GM23338 (cell line): ENCODE measurements at places on chromosomes 1 and 21.
A peak's percentile ranks its signal among the peaks of the same experiment; 100 is the strongest.

- no peaks in the 10 kb centered on the region for H3K27me3 ChIP-seq
- H3K4me1 ChIP-seq, result peaks cover 2% of the 10 kb centered on the region; the same call in 1 of the 2 replicates
- DNase-seq, result no peak
- no peak overlapping the region for H3K27ac ChIP-seq
Observed at GRCh38 chr1:198153103-198153502, 3.7 kb upstream of the NEK7 start.

- H3K4me1 ChIP-seq, result no peaks in the 10 kb centered on the region
- DNase-seq, result no peak
- no peak overlapping the region for H3K27ac ChIP-seq
Observed at GRCh38 chr21:46465651-46466050, 7.0 kb downstream of the DIP2A start.

GRCh38 chr1:205842229-205842628 is 7.7 kb downstream of the PM20D1 start:
- H3K36me3 ChIP-seq, result no peaks in the 10 kb centered on the region
- H3K4me3 ChIP-seq, result no peak overlapping the region
- H3K27ac ChIP-seq, result no peak overlapping the region
- DNase-seq, result no peak
- no peaks in the 10 kb centered on the region for H3K27me3 ChIP-seq

DNA sequence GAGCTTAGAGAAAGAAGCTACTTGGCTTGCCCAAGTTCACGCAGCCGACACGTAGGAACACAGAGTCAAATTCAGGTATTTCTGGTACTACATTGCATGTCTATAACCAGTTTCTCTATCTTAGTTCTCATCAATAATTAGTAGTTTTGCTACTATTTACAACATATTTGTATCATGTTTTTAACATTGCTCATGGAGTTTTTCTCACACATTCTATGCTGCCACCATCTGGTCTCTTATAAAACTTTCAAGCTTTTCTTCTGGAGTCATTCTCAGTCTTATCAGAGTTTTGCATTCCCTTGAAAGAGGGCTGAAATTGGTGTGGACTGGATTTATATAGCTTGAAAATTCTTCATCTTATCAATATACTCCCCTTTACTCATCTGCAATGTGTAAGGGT is 118.8 kb upstream of the PALMD start:
- no peaks in the 10 kb centered on the region for H3K27me3 ChIP-seq
- H3K27ac ChIP-seq, result no peak overlapping the region
- H3K36me3 ChIP-seq, result no peaks in the 10 kb centered on the region
- no peak overlapping the region for H3K4me3 ChIP-seq
- H3K4me1 ChIP-seq, result peaks cover 17% of the 10 kb centered on the region
- DNase-seq, result peak; percentile 46

DNA sequence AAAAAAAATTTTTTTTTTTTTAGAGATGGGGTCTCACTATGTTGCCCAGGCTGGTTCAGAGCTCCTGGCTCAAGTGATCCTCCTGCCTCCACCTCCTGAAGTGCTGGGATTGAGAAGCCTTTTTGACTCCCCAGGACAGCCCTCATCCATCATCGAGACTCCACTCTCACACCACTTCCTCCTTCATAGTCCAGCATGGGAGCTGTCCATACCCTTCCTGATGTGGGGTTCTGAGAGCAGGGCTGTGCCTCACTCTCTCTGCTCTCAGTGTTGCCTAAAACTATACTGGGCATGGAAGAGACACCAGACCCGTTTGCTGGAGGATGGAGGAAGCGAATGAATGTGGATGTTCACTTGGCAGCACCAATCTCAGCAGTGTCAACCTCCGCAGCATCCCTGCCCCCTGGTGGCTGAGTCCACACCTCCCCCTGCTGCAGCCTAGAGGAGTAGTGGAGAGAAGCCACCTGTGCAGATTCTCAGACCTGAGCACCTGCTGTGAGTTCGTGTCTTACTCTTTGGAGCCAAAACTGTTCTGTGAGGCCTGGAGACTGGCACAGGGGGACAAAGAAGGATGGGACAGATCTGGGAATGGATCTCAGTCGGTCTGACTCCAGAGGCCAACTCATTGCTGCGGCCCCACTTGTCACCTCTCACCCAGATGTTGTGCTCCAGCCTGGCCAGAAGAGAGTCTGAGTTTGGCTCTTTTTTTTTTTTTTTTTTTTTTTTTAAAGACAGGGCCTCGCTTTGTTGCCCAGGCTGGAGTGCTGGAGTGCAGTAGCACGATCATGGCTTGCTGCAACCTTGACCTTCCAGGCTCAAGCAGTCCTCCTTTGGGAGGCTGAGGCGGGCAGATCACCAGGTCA is 17.7 kb downstream of the TINAGL1 start:
- peaks cover 4% of the 10 kb centered on the region; the same call in 1 of the 2 replicates for H3K4me1 ChIP-seq
- DNase-seq, result peak; percentile 94
- no peak overlapping the region for H3K27ac ChIP-seq
- H3K27me3 ChIP-seq, result peaks cover 10% of the 10 kb centered on the region
- no peaks in the 10 kb centered on the region for H3K36me3 ChIP-seq
- no peak overlapping the region for H3K4me3 ChIP-seq

DNA sequence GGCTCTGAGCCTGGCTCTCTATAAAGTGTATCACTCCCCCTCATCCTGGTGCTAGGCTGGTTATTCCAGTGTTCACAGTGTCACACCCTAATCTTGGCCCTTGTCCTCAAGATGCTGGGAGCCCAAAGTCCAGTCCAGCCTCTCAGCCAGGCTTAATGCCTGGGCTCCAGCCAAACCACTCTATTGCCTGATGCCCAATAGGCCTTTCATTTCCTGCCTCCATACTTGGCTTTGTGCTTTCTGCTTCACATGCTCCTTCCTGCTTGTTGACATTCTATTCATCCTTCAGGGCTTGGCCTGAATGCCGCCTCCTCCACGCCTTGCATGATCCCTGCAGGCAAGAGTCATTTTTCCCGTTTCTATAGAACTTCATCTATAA is 1.7 kb downstream of the KLHDC8A start:
- no peak for DNase-seq
- peak overlapping the region; percentile 11; the same call in 1 of the 2 replicates for H3K27ac ChIP-seq

- no peak overlapping the region for H3K4me3 ChIP-seq
- H3K4me1 ChIP-seq, result no peaks in the 10 kb centered on the region
Observed at GRCh38 chr1:49166031-49166430, 389.3 kb upstream of the BEND5 start.

DNA sequence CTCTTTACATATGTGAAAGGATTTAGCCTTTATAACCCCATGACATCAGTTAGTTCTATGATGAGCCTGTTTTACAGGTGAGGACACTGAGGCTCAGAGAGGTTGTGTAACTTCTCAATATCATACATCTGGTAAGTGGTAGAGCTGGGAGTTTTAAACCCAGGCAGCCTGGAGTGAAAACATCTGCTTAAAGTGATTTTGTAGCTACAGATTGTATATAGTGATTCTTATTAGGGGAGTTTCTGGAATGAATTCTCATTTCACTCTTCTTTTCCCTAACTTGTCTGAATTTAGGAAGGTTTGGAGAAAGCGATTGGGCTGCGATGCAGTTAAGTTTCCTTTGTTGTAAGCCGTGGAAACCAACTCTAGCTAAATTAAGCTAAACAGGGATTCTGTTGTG is 175.6 kb downstream of the CAMTA1 start:
- H3K27me3 ChIP-seq, result no peaks in the 10 kb centered on the region
- DNase-seq, result no peak
- H3K27ac ChIP-seq, result no peak overlapping the region
- H3K36me3 ChIP-seq, result no peaks in the 10 kb centered on the region
- peak overlapping the region; percentile 85; the same call in 1 of the 2 replicates for H3K4me3 ChIP-seq

DNA sequence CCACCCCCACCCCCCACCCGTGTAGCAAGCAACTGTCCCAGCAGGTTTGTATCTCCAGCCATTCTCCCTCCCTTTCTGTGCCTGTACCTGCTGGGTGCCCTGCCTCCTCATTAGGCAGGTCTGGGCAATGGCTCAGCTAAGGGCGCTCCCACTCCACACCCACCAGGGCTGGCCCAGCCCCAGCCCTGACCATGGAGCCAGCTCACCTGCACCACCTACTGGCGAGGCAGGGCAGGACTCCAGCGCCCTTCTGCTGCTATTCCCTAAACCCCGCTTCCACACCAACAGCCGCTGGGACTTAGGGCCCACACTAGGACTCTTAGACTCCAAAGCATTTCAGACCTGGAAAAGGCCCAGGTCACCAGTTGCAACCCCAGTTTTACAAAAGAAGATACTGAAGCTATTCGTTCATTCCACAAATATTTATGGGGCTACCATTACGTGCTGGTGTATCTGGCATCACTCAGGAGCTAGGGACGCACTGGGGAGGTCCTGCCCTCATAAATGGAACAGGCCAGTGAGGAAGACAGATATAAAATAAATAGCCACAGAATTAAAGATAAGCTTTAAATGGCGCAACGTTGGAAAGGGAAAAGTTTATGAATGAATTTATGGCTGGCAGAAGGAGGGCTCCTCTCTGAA is 24.0 kb downstream of the PGLYRP3 start:
- peak; percentile 75 for DNase-seq
- no peaks in the 10 kb centered on the region for H3K36me3 ChIP-seq
- no peaks in the 10 kb centered on the region for H3K4me1 ChIP-seq
- no peak overlapping the region for H3K4me3 ChIP-seq

GRCh38 chr1:201890223-201890622 is 1.5 kb downstream of the SHISA4 start:
- H3K27ac ChIP-seq, result no peak overlapping the region
- H3K27me3 ChIP-seq, result peaks cover 26% of the 10 kb centered on the region
- H3K4me1 ChIP-seq, result peaks cover 11% of the 10 kb centered on the region
- no peaks in the 10 kb centered on the region for H3K36me3 ChIP-seq

GRCh38 chr1:203420263-203420662 is 55.3 kb upstream of the PRELP start:
- H3K36me3 ChIP-seq, result no peaks in the 10 kb centered on the region
- H3K4me3 ChIP-seq, result no peak overlapping the region
- H3K4me1 ChIP-seq, result peaks cover 2% of the 10 kb centered on the region; the same call in 1 of the 2 replicates
- no peak overlapping the region for H3K27ac ChIP-seq

- H3K36me3 ChIP-seq, result no peaks in the 10 kb centered on the region
- H3K27me3 ChIP-seq, result no peaks in the 10 kb centered on the region
- DNase-seq, result no peak
- H3K4me1 ChIP-seq, result peaks cover 8% of the 10 kb centered on the region
- no peak overlapping the region for H3K27ac ChIP-seq
Observed at GRCh38 chr1:118143831-118144230, 41.2 kb downstream of the SPAG17 start.

GRCh38 chr1:12643079-12643478 is 806 bp upstream of the AADACL4 start:
- no peak for DNase-seq
- peaks cover 20% of the 10 kb centered on the region; the same call in 1 of the 2 replicates for H3K36me3 ChIP-seq
- no peaks in the 10 kb centered on the region for H3K27me3 ChIP-seq
- no peak overlapping the region for H3K27ac ChIP-seq

DNA sequence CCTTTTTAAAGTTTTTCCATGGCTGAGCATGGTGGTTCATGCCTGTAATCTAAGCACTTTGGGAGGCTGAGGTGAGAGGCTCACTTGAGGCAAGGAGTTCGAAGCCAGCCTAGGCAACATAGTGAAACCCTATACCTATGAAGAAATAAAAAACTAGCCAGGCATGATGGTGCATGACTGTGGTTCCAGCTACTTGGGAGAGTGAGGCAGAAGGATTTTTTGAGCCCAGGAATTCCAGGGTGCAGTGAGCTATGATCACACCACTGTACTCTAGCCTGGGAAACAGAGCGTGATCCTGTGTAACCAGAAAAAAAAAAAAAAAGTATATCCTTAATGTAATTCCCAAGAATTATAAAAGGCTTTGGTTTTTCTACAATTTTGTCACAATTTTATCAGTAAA is 17.4 kb downstream of the DEPDC1 start:
- H3K4me1 ChIP-seq, result peaks cover 5% of the 10 kb centered on the region; the same call in 1 of the 2 replicates
- no peak overlapping the region for H3K27ac ChIP-seq
- DNase-seq, result no peak
- no peak overlapping the region for H3K4me3 ChIP-seq
- no peaks in the 10 kb centered on the region for H3K27me3 ChIP-seq

GRCh38 chr21:40169971-40170370 is 302.7 kb downstream of the PCP4 start:
- no peaks in the 10 kb centered on the region for H3K36me3 ChIP-seq
- no peak overlapping the region for H3K4me3 ChIP-seq
- H3K27ac ChIP-seq, result no peak overlapping the region
- no peak for DNase-seq

DNA sequence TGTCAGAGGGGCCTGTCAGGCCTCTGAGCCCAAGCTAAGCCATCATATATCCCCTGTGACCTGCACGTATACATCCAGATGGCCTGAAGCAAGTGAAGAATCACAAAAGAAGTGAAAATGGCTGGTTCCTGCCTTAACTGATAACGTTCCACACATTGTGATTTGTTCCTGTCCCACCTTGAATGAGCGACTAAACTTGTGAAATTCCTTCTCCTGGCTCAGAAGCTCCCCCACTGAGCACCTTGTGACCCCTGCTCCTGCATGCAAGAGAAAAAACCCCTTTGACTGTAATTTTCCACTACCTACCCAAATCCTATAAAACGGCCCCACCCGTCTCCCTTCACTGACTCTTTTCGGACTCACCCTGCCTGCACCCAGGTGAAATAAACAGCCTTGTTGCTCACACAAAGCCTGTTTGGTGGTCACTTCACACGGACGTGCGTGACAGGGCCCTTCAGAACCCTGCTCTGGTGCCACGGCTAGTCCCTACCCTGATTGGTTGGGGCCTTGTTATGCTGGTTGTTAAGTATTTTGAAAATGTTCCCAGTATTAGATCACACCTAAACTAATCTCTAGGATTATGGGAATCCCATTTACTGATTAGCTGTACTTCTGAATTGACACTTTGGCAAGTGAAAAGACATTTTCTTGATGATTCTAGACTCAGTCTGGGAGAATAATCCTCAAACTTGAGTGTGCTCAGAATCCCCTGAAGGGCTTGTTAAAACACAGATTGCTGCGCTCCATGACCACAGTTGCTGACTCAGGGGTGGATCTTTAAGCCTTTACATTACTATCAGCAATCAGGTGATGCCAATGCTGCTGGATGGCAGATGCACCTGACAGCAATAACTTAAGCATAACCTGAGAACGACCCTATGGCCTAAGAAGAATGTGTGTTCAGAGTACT is 28.8 kb upstream of the SPATA6 start:
- peak overlapping the region; percentile 20; the same call in 1 of the 2 replicates for H3K4me3 ChIP-seq
- H3K4me1 ChIP-seq, result peaks cover 29% of the 10 kb centered on the region
- DNase-seq, result peak; percentile 19
- peak overlapping the region; percentile 89 for H3K27ac ChIP-seq

- peak overlapping the region; percentile 86 for H3K27ac ChIP-seq
- peaks cover 8% of the 10 kb centered on the region for H3K4me1 ChIP-seq
- peak; percentile 80 for DNase-seq
- no peaks in the 10 kb centered on the region for H3K27me3 ChIP-seq
- no peak overlapping the region for H3K4me3 ChIP-seq
Observed at GRCh38 chr1:173489149-173489600, 12.0 kb downstream of the PRDX6 start.

- no peaks in the 10 kb centered on the region for H3K27me3 ChIP-seq
- no peaks in the 10 kb centered on the region for H3K36me3 ChIP-seq
- H3K4me1 ChIP-seq, result no peaks in the 10 kb centered on the region
- H3K27ac ChIP-seq, result no peak overlapping the region
- H3K4me3 ChIP-seq, result no peak overlapping the region
- no peak for DNase-seq
Observed at GRCh38 chr1:153049211-153049610, 8.1 kb downstream of the SPRR2A start.
